Pulmonary artery endothelial cell (primary cell): ENCODE measurements at places on chromosomes 3 and 15. TPM values are rescaled to one million over a fixed set of nuclear protein-coding genes. Genes with fewer than 3 reads are reported as not detected.

The CTXND1 gene
- total RNA-seq = not detected in 2 replicates

The C3orf80 gene
- total RNA-seq = 0.04 and 0.07 TPM in 2 replicates

The GXYLT2 gene
- 0.40 and 0.88 TPM in 2 replicates for total RNA-seq

The IL5RA gene
- not detected in 2 replicates for total RNA-seq

The CELSR3 gene
- total RNA-seq = 0.18 and 0.20 TPM in 2 replicates

The GOLGA8G gene
- not detected in 2 replicates for total RNA-seq

The TMEM212 gene
- total RNA-seq = not detected in 2 replicates

The RLBP1 gene
- not detected in 2 replicates for total RNA-seq
